Brain microvascular endothelial cell (primary cell): ENCODE measurements at places on chromosomes 11 and 22.

- no peak for DNase-seq
Measured at GRCh38 chr11:105923252-105923651, 98.8 kb downstream of the MSANTD4 start.

GRCh38 chr11:68950762-68951161, 30.0 kb downstream of the MRGPRD start:
- no peak for DNase-seq

GRCh38 chr11:120884154-120885020, 139.5 kb upstream of the TBCEL start:
- no peak for DNase-seq

DNA sequence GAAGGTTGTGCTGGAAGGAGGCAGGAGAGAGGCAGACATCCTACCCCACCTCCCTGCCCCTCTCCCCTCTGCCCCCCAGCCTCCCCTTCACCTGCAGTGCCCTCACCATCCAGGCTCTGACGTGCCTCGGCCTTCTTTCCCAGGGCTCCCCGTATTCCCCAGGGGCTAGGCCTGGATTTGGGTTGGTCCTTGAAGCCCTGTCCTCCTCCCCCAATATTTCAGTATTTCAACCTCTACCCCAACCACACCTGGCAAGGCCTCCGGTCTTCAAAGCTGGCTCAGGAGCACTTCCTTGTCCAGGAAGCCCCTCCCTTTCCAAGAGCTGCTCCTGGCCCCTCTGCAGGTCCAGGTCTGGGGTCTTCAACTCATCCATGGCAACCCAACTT, 8.6 kb upstream of the PDE2A start:
- no peak for DNase-seq

- no peak for DNase-seq
Measured at GRCh38 chr11:134537296-134537695, 125.3 kb upstream of the B3GAT1 start.
